ENCODE measurements at places on chromosomes 12 and 14.
A peak's percentile ranks its signal among the peaks of the same experiment; 100 is the strongest.

- no peak for DNase-seq
Measured at GRCh38 chr14:61140271-61140670, 140.9 kb downstream of the TMEM30B start.

GRCh38 chr12:117143008-117143532 lies 43.9 kb upstream of the TESC start:
- DNase-seq = no peak

- no peak for DNase-seq
Measured at GRCh38 chr14:101600336-101600890, 39.1 kb downstream of the DIO3 start.

GRCh38 chr12:18429366-18429765 lies 168.0 kb downstream of the PIK3C2G start:
- DNase-seq = no peak

- DNase-seq = no peak
Measured at GRCh38 chr14:99202516-99202915, 69.5 kb downstream of the BCL11B start.

- no peak for DNase-seq
Measured at GRCh38 chr12:45977620-45978019, 12.8 kb downstream of the SCAF11 start.

- no peak for DNase-seq
Measured at GRCh38 chr14:48373981-48374380, 698.6 kb upstream of the MDGA2 start.

- no peak for DNase-seq
Measured at GRCh38 chr12:111605911-111606766, 7.0 kb upstream of the ATXN2 start.

DNA sequence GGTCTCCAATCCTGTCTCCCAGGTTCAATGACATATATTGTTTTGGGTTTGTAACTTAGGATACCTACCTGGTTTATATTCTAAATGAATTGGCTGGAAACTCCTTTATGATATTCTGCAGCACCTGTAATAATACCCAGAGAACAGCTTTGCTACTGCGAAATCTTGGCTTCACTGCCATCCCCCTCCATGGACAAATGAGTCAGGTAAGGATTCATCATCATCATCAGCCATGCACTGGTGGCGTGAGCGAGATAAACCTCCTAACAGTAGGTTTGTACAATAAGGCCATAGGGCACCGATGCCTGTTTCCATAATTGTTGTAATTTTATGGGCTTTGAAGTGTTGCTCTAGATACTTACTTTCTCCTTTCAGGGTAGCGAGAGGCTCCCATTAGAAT lies 10.7 kb downstream of the DDX47 start:
- DNase-seq = no peak

DNA sequence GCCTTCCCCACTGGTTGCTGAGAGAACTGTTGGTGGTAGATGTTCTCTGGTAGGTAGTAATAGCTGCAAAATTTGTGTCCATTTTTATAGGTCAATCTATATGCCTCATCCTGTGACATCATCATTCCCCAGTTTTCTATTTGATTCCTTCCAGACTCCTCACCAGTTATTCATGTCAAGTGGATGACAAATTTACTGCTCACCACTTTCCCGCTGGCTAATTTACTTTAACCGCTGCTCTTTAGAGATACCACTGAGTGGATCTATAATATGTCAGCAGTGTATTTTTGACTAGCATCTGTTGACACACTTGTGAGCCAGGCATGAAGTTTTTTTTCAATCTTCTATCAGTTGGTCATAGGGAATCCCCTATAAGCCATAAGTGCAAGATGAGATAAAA lies 24.6 kb downstream of the GPR65 start:
- peak; percentile 5 for DNase-seq

GRCh38 chr14:36976571-36977023 lies 195.8 kb downstream of the SLC25A21 start:
- DNase-seq = no peak

- no peak for DNase-seq
Measured at GRCh38 chr12:66131067-66131688, 628 bp upstream of the LLPH start.

DNA sequence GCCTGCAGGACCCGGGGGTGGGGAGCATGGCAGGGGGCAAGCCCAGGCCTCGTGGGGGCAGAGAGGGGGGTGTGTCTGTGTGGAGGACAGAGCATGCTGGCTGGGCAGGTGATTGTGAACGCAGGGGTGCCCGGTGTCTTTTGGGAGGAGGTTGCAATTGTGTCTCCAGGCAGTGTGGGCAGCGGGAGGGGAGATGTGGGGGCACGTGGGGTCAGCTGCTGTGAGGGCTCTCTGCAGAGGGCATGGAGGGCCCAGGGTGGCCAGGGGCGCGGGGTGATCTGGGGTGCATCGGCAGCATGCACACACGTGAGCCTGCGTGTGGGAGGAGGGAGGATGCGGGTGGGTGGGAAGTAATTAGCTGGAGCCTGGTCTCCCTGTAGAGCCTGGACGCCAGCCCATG lies 32.2 kb upstream of the DIO3 start:
- DNase-seq = no peak

DNA sequence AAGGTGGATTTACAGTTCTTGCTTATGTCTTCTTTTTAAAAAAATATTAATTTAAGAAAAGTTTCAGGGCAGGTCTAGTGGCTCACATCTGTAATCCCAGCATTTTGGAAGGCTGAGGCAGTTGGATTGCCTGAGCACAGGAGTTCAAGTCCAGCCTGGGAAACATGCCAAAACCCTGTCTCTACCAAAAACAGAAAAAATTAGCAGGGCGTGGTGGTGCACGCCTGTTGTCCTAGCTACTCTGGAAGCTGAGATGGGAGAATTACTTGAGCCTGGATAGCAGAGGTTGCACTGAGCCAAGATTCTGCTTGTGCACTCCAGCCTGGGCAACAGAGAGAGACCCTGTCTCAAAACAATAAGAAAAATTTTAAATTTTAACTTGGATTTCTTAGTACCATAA lies 5.4 kb upstream of the TAS2R46 start:
- no peak for DNase-seq

DNA sequence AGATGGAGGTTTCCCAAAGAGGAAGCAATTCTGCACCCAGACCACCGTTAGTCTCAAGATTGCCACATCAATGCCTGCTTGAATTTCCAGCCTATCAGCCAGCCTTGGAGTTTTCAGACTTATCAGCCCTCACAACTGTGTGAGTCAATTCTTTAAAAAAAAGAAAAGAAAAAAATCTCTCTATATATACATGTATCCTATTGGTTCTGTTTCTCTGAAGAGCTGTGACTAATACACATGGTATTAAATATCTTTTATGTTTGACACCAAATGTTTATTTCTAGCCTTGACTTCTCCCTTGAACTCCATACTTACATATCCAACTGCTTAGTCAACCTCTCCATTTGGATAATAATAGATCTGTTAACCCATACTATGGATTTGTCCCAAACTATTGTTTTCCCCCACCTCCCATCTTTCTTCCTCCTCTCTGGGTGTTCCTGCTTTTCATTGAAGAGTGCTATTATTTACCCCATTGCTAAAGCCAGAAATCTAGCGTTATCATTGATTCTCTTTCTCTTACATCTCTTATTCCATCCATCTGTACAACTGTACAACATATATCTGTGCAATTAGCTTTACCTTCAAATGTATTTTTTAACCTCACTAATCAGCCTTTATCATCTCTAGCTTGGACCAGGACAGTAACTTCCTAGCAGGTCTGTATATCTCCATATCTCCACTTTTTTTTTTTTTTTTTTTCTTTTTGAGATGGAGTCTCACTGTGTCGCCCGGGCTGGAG lies 22.7 kb upstream of the EID3 start:
- DNase-seq = peak; percentile 88

DNA sequence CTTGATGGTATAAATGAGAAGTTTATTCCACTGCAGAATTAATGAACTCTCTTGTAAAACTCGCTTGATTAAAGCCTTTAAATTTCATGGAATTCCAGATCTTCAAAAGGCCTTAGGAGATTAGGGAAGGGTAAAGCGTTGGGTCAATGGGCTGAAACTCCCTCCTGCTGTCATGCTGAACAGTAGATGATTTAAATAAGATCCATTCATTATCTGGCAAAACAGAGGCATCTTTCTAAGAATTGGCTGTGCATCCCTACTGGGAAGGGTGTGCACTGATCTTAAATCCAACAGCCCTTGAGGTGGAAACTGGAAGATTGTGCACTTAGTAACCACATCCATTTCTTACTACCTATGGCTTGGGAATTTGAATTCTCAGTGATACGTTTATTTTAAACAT lies 56.0 kb downstream of the PLCZ1 start:
- DNase-seq = no peak

DNA sequence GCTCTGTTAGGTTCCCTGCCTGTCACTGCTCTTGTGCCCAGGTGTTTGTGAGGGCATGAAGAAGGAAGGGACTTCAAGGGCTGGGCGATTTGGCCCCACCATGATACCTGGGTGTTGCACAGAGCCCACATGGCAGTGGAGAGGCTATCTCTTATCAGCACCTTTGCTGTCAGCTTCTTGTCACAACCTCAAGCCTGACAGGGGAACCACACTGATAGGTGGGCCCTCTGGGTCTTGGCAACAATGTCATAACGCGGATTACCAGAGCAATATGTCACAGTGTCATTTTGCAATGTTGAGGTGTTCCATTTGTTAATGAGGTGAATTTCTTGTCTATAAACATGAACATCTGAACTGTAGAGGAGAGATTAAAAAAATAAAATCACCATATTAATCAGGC lies 22.9 kb upstream of the CACNA1C start:
- no peak for DNase-seq

DNA sequence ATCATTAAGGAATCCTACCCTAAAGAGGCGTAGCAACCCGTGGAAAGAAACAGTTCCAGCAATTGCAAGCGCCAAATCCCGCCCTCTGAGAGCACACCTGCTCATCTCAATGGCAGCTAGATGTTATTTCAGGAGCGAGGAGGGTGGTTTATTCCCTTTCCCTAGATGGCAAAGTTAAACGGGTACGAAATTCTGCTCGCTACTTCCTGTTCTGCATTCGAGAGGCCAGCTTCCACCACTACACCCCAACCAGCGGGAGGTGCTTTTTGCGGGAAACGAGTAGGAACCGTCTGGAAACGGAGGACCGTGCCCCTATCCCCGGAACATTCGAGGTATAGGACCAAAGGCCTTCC lies 536 bp downstream of the VPS29 start:
- peak; percentile 48 for DNase-seq

- DNase-seq = no peak
Measured at GRCh38 chr12:2856051-2856450, 788 bp downstream of the TEX52 start.

- DNase-seq = no peak
Measured at GRCh38 chr12:70338531-70338930, 27.6 kb upstream of the KCNMB4 start.

- DNase-seq = no peak
Measured at GRCh38 chr12:61414470-61414869, 845.7 kb upstream of the USP15 start.

DNA sequence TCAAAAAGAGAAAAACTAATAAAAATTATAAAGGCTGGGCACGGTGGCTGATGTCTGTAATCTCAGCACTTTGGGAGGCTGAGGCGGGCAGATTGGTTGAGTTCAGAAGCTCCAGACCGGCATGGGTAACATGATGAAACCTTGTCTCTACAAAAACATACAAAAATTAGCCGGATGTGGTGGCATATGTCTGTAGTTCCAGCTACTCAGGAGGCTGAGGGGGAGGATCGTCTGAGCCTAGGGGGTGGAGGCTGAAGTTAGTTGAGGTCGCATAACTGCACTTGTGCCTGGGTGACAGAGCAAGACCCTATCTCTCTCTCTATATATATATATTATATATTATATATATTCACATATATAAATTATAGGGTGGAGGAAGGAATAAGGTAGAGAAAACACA lies 32.5 kb upstream of the ANO2 start:
- no peak for DNase-seq

DNA sequence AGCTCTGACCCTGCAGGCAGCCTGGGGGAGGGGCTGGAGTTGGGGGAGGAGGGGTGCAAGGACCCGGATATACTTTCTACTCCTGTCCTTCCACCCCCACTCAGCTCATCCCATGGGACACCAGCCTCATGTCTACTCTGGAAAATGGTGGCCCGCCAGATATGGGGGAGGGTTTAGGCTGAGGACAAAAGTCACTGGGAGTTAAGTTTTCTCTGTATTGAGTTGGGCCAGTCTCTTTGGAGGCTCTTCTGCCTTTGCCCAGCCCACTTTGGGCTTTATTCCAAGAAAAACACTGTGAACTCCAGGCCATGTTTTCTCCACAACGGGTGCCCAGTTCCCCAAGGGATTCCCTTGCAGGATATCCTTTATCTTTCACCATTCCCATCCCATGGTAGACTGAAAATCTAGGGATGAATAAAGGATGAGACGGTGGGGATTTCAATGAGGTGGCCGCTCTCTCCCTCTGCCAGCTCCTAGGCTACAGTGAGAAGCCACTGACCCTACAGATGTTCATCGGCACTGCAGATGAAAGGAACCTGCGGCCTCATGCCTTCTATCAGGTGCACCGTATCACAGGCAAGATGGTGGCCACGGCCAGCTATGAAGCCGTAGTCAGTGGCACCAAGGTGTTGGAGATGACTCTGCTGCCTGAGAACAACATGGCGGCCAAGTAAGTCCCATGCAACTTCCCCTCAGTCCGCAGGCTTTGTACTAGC lies 4.9 kb downstream of the NFATC4 start:
- no peak for DNase-seq

GRCh38 chr14:51657762-51658161 lies 6.1 kb downstream of the FRMD6 start:
- DNase-seq = no peak

DNA sequence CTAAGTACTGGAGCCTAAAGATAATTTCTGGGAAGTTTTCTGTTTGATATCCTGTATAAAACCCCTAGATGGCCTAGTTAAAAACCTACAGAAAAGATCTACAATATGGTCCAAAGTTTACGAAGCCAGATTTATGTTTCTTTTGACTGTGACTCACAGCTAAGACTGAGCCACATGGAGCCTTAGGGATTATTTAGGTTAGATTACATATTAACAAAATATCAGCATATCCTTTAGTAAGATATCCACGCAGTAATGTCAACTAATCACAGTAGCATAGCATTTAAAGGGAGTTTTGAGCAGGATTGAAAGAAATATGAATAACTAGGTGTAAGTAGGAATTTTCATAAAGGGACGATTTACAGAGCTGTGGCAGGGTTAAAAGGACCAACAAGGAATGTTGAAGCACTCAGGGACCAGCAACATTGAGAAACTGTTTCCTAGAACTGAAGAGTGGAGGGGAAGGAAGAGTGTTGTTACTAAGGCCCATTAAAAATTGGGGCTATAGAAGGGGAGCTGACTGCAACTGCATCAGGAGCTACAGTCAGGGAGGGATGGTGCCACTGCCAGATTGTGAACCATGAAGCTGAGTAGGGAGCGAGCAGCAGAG lies 155.5 kb downstream of the DACT1 start:
- no peak for DNase-seq

- peak; percentile 37 for DNase-seq
Measured at GRCh38 chr12:40010899-40011774, 94.7 kb downstream of the SLC2A13 start.

DNA sequence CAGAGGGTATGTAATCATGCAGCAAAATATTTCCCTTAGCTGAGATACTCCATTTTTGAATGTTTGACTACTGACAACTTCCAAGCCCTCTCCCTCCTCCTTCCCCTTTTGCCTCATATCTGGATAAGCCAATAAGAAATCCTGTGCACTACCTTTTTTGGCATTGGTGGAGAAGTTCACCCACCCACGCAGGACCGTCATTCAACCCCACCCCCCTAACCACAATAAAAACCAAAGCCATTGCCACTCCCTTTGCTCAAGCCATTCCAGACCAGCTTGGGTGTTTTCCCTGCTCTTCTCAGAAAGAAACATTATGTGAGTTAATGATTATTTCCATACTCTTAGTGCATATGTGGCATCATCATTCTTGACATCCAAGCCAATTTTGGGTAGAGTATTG lies 176.7 kb downstream of the PTPN11 start:
- DNase-seq = no peak

- DNase-seq = no peak
Measured at GRCh38 chr12:14756334-14757143, 46.7 kb downstream of the WBP11 start.
